ENCODE measurements at places on chromosomes 5 and 9.
A peak's percentile ranks its signal among the peaks of the same experiment; 100 is the strongest.

- no peak for DNase-seq
Observed at GRCh38 chr5:57476601-57477056, 6.0 kb downstream of the ACTBL2 start.

GRCh38 chr5:5270958-5271785 lies 131.0 kb downstream of the ADAMTS16 start:
- DNase-seq = no peak

- DNase-seq = no peak
Observed at GRCh38 chr5:109655841-109656240, 33.9 kb upstream of the MAN2A1 start.

- no peak for DNase-seq
Observed at GRCh38 chr9:89757776-89758528, 153.1 kb downstream of the GADD45G start.

DNA sequence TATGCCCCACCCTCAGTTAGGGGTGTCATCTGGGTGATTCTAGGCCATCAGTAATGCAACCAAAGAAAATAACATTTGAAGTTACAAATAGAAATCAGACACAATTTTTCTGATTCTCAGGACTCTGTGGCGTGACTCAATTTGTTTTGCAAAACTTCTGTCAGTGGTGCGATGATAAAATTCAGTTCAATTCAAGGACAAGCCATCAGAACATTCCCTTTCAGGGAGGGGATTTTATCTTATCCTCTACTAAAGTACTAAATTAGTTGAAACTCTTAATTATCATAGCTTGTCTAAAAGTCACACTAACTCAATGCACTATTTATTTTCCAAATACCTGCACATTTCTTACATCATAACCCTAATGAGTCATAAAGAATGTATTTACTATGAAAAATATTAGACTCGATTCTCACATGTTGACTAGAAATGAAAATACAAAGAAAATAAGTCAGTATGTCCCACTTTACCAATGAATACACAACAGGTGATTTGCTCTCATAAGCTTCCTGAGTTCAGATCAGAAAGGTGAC lies 28.2 kb downstream of the HTR4 start:
- no peak for DNase-seq

DNA sequence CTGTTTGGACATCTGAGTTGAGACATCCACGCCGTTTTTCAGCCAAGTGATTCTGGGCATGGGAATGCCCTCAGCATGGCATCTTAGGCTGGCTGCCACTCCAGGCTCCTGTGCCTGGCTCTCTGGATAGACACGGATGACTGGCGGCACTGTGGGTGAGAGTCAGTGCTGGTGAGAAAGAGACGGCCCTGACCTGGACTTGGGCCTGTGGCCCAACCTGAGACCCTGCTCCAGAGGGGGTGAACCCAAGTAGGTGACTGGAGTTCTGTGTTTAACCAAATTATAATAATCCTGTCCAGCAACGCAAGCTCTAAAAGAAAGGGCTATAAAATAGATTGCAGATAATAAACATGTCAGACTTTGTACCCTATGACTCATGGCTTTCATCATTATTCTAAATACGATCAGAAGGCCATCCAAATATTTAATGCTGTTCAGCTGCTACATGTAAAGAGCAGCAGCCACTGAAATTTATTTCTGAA lies 173.9 kb downstream of the HSPA4 start:
- DNase-seq = no peak

GRCh38 chr9:136117291-136117915 lies 1.3 kb downstream of the TMEM250 start:
- peak; percentile 51 for DNase-seq

DNA sequence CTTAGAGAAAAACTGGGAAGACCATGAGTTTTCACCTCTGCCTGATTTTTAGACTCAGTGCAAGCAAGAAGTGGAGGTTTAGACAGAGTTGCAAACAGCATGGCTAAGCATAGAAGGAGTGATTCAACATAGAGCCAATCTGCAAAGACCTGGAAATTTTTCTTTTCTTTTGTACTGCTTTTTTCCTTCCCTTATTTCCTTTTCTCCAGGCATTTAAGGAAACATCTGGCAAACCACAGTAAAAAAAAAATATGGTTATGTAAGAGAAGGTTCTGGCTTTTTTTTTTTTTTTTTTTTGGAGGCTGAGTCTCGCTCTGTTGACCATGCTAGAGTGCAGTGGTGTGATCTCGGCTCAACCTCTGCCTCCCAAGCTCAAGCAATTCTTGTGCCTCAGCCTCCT lies 16.6 kb upstream of the DCAF12 start:
- DNase-seq = no peak

GRCh38 chr5:154713615-154714125 lies 41.5 kb upstream of the LARP1 start:
- no peak for DNase-seq

DNA sequence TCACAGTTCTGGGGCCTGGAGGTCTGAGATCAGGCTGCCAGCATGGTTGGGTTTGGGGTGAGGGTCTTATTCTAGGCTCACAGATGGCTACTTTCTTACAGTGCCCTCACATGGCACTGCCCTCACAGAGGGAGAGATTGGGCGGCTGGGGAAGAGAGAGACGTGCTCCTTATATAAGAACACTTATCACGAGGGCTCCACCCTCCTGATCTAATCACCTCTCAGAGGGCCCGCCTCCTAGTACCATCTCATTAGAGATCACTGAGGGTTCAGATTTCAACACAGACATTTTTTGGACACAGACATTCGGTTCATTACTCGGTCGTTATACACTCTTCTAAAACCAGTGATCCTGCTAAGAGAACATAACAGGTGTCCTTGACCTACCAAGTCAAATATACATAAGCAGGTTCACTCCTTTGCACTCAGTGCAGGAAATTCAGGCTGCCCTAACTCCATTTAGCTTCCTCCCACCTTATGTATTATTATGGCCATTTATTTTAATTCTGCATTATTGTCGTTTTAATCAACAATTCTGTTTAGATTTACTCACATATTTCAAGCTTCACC lies 121.7 kb downstream of the ICE1 start:
- no peak for DNase-seq

DNA sequence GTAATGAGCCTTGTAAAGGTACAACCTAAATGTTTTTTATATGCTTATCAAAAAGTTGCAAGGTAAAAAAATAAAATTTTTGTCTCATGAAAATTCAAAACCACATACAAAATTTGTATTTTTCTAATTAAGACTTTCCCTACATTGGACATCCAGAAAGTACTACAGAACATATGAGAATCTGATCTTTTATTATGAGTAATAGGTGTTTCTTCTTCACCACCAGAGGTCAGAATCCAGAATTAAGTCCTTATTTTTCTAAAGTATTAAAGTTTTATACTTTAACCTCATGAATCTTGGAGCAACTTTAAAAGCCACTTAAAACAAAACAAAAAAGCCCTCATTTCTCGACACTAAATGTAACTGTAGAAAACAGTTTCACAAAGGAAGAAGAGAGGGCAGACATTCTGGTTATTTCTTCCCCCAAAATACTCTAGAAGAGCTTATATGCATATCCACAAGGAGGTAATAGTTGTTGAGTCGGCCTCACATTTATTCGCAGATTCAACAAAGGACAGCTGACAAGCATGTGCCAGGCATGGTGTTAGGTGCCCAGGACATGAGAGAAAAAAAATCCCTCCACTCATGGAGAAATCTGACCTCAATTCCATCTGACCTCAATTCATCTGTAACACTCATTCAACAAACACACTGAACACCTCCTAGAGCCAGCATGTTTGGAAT lies 69.3 kb downstream of the MLLT3 start:
- no peak for DNase-seq

- no peak for DNase-seq
Observed at GRCh38 chr5:5318426-5319190, 103.9 kb upstream of the ICE1 start.

DNA sequence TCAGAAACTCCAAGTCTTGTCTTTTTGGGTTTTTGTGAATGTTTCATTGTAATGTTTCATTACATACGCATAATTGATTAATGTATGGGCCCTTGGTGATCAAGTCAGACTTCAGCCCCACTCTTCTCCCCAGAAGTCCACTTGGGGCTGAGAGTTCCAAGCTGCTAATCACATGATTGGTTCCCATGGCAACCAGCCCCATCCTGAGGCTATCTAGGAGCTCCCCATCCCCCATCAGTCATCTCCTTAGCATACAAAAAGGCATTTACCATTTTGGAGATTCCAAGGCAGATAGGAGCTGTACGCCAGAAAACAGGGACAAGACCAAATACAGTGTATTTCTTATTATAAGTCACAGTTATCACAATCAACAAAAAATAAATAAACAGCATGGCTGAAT lies 22.9 kb upstream of the SYK start:
- no peak for DNase-seq

DNA sequence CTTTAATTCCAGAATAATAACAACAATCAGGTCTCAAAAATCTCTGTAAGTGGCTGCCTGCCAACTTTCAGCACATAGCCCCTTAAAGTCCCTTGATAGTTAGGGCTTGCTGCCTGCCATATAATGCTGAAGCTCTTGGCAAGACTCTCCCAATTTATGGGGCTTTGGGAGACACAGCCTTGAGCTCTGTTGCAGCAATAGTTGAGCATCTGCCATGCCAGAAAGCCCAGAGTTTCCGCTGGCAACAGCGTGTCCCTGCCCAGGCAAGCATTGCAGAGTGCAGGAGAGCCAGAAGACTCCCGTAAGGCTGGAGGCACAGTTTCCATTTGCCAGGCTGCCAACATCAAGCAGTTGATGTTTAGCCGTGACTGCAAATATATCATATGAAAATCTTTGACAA lies 678.5 kb upstream of the NUDT12 start:
- DNase-seq = no peak

GRCh38 chr5:93352186-93352585 lies 228.8 kb downstream of the NR2F1-AS1 start:
- no peak for DNase-seq

DNA sequence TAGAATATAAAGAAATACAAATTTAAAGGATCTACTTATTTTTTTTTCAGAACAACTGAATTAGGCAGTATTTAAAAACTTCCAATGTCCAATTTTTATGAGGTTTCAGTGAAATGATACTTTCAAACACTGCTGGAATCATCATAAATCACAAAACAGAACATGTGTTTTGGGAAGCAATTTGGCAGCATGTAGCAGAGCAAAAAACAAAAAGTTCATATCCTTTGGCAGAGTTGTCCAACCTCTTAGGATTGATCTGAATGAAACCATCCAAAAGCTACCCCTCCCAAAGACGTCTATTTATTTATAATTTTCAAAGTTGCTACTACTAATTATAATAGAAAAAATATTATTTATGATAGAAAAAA lies 192.4 kb upstream of the PUM3 start:
- no peak for DNase-seq

DNA sequence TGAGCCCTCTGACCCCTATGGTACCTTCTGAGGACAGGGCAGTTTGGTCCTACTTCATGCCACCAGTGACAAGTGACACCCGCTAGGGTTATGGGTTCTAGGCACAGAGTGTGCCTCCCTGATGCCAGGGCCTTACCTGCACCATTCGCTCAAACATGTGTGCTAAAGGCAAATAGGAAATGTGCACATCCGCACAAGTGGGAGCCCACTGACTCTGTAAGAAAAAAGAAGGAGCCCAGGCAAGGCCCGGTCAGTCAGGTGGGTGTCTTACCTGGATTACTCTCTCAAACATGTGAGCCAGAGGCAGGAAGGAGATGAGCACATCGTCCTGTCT lies 29.1 kb upstream of the MEIKIN start:
- no peak for DNase-seq

- peak; percentile 35 for DNase-seq
Observed at GRCh38 chr5:14143841-14144585, 871 bp downstream of the TRIO start.

- no peak for DNase-seq
Observed at GRCh38 chr9:8809741-8810140, 1010.2 kb upstream of the DMAC1 start.

- DNase-seq = no peak
Observed at GRCh38 chr9:75027187-75028107, 646 bp downstream of the CARNMT1 start.

GRCh38 chr5:120507197-120507596 lies 43.1 kb downstream of the PRR16 start:
- DNase-seq = no peak

DNA sequence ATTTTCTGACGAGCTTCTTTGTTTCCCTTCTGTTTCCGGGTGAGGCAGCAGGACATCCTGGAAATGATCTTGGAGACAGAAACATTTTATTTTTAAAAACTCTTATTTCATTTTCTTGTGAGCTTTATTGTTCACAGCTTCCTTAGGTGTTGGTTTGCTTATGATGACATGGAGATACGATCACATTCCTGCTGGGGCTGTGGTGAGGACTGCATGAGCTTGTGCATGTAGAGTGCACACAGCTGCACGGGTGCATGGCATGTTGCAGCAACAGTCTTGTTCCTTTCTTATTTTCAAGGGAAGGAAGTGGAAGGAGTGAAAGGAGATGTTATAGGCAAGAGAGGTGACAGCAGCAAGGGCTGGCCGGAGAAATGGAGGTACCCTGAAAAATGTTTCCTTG lies 1.2 kb downstream of the BTNL8 start:
- DNase-seq = no peak

GRCh38 chr5:53323511-53323910 lies 156.9 kb upstream of the FST start:
- no peak for DNase-seq

- DNase-seq = no peak
Observed at GRCh38 chr9:19243366-19244033, 13.0 kb downstream of the DENND4C start.

DNA sequence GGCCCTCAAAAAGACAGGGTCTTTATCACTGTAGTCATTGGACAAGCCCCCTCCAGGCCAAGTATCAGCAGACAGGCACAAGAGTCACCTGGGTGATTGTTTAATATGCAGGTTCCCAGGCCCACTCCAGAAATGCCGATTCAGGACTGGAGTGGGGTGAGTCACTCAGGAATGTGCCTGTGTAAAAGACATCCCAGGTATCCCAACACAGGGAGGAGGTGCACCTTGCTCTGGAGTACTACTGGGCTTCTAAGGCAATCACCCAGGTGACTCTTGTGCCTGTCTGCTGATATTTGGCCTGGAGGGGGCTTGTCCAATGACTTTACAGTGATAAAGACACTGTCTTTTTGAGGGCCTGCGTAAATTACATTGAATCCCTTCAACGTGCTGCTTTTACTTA lies 40.6 kb downstream of the ACTL7B start:
- DNase-seq = no peak

DNA sequence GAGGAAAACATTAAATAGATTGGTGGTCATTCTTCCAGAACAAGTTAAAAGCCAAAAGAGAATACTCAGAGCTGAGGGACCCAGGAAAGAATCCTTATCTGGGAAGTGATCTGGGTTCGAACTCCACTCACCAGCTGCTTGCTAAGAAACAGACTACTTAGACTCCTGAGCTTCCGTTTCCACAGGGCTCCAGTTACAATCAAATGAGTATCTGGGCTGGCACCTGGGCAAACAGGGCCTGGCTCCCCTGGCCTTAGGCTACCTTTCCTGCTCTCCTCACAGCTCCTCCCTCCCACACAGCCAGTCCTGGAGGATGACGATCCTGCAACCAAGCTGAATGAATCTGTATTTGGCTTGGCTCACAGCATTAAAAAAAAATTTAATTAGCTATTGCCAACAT lies 2.5 kb downstream of the MAPK9 start:
- DNase-seq = no peak

Data from activated naive CD4-positive, alpha-beta T cell treated with anti-CD3 and anti-CD28 coated beads, Interleukin-2, amount 50 U/mL, for 72 hours (primary cell).